ENCODE measurements at places on chromosomes 12 and 14. TPM values are rescaled to one million over a fixed set of nuclear protein-coding genes. Genes with fewer than 3 reads are reported as not detected.
A peak's percentile ranks its signal among the peaks of the same experiment; 100 is the strongest.

OR6C2 gene
- not detected for total RNA-seq

LRRC10 gene
- not detected for total RNA-seq

KLHDC1 gene
- total RNA-seq = 2.8 TPM

NDUFB1 gene
- total RNA-seq = 99.4 TPM

SLC7A8 gene
- total RNA-seq = 4.0 TPM

TTC6 gene
- 4.2 TPM for total RNA-seq

TIMELESS gene
- 8.0 TPM for total RNA-seq

GPR137C gene
- total RNA-seq = 0.22 TPM

- DNase-seq = no peak
These were observed 1.1 kb upstream of the IRF9 start for GRCh38 chr14:24159777-24160498.

- DNase-seq = no peak
These were observed 25.2 kb downstream of the DAAM1 start for GRCh38 chr14:59213368-59214315.

DNA sequence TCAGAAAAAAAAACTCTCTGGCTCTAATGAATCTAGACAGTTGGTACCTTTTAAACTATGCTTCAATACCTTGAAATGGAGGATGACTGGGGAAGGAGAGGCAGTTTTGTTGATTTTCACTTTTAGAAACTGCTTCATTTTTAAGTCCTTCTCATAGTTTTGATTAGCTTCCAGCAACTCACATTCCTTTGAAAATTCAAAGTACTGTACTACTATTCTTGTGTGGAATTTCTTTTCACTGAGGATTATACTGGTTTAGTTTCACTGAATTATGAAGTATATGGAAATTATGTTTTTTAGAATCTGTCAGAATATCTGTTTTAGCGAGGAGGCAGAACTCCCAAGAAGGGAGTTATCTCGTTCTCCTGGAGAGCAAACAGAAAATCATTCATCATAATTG lies 116.3 kb downstream of the TGFB3 start:
- no peak for DNase-seq

- DNase-seq = no peak
These were observed 9.0 kb upstream of the NUMB start for GRCh38 chr14:73467377-73467776.

GRCh38 chr12:5305425-5305824 lies 126.5 kb upstream of the NTF3 start:
- DNase-seq = no peak

GRCh38 chr12:84691266-84691665 lies 221.3 kb downstream of the SLC6A15 start:
- no peak for DNase-seq

DNA sequence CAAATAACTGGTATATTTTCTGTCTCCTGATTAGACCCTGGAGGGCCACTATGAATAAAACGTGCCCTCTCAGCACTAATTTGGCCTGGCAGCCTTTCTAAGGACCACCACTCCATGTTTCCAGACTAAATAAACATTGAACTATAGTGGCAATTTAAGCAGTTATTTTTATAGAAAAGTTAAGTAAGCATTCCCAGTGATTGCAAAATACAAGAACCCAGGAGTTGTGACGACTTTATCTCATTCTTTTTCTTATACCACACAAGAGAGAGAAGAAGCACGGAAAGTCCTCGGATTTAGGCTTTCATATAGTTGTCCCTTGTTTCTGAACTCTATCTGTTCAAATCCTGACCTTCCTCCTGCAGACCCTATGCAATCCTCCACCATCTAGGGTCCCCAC lies 23.1 kb upstream of the STRAP start:
- DNase-seq = no peak

GRCh38 chr12:108335349-108336119 lies 3.6 kb downstream of the CMKLR1 start:
- DNase-seq = no peak

DNA sequence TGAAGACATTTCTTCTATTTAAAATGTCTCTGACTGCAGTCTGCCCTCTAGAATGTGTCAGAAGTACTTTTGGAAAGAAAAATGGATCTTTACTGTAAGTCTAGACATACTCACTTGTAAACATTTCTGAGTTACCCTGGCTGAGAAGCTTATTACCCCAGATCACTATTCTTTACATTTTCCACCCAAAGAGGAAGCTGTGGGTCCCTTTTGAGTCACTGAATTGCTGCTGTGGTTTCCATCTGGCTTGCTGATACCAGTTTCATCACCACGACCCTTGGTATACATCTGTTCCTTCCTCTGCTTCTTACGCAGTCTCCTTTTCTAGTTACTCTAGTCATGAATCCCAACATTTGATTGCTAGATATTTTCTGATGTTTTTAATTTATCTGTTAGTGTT lies 20.2 kb upstream of the CLEC4D start:
- DNase-seq = no peak

- DNase-seq = no peak
These were observed 4.9 kb downstream of the SLC6A13 start for GRCh38 chr12:257521-258321.

DNA sequence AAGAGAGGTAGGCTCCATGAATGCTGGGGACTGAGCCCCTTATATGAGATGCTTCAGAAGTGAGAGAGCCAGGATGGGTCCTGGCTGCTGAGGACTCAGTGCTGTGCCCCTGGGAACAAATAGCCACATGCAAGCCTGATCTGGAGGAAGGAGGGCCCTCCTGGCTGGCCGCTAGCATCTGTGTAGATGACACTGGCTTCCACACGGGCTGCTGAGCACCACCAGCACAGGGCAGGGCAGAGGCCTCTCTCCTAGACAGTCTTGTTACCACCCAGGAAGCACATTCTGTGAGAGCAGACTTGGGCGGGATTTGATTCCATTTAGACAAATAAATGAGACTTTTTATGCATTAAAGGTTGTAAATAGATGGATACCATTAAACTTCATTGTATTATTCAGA lies 48.0 kb downstream of the ZNF664 start:
- DNase-seq = no peak

- no peak for DNase-seq
These were observed 40.4 kb upstream of the SYCP3 start for GRCh38 chr12:101779626-101780025.

- no peak for DNase-seq
These were observed 24.1 kb downstream of the YAF2 start for GRCh38 chr12:42213954-42214426.

GRCh38 chr12:121649322-121649721 lies 20.1 kb downstream of the MORN3 start:
- no peak for DNase-seq

- DNase-seq = no peak
These were observed 13.4 kb downstream of the CSRNP2 start for GRCh38 chr12:51070004-51070403.

- no peak for DNase-seq
These were observed 79.7 kb downstream of the SPTB start for GRCh38 chr14:64800000-64800399.

DNA sequence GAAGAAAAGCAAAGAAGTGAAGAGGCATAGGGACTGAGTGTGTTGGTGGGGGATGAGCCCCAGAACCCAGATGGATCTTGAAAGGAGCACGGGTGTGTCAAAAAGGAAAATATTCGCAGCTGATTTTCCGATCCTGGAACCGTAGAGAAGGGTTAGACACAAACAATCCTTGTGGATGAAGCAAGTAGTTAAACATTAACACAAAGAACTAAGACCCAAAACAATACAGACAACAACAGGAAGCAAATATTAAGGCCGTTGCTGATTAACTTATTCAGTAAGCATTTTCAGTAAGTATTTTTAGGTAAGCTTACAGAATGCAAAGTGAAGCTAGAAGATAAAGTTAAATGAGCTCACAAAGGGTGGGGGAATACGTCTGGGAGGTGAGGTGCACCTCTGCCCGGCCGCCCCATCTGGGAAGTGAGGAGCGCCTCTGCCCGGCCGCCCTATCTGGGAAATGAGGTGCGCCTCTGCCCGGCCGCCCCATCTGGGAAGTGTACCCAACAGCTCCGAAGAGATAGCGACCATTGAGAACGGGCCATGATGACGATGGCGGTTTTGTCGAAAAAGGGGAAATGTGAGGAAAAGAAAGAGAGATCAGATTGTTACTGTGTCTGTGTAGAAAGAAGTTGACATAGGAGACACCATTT lies 62.8 kb upstream of the PRB2 start:
- DNase-seq = no peak

- DNase-seq = peak; percentile 75
These were observed 729 bp downstream of the OSBPL8 start for GRCh38 chr12:76558684-76559399.

DNA sequence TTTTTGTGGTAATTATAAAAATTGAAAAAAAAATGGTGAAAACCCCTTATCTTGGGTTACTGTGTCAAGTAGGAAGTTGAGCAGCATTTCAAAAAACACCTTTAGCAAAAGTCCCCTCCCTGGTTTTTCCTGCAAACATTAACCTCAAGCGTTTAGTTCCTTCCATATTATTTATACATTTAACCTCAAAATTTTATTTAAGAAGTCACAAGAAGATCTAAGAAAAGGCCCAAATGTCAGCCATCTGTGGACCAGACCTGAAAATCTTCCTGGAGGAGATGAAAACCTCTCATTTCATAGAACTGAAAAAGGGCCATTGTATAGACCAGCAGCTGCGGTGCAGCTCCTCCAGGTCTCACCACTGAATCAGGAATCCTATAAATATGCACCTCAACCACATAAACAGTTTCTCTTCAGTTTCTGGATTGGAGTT lies 40.4 kb upstream of the BTG1 start:
- no peak for DNase-seq

GRCh38 chr14:102234331-102235264 lies 70.4 kb downstream of the MOK start:
- DNase-seq = no peak

GRCh38 chr12:73136386-73136785 lies 864.2 kb downstream of the TRHDE start:
- no peak for DNase-seq

GRCh38 chr12:107362960-107363359 lies 269.6 kb upstream of the CRY1 start:
- DNase-seq = no peak

DNA sequence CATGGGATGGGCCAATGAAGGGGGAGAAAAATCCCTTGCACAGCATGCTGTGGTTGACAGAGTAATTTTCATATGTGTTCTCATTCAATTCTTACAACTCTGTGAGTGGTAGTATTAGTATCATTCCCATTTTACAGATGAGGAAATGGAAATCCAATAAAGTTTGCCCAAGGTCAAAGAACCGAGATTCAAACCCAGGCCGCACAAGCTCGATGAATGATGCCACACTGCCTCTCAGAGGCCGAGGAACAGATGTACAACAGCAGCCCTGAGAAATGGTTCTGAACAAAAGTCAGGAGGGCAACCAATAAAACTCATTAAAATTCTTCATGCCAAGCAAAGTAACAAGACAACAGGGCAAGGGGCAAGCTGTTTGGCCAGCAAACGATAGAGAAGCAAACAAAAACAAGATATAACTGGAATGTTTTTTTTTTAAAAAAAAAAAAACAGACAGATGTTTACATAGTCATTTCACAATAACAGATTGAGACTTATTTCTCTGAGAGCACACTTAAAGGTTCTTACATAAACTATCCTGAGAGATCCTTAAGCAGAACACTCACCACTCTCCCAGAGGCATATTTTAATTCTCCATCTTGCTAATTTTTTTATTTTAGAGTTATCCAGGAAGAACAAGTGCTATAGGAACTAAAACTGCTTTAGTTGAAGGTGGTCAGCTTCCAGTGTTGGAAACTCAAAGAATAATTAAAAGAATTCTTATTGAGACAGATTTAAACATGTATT lies 85.8 kb downstream of the EXOC5 start:
- DNase-seq = no peak

DNA sequence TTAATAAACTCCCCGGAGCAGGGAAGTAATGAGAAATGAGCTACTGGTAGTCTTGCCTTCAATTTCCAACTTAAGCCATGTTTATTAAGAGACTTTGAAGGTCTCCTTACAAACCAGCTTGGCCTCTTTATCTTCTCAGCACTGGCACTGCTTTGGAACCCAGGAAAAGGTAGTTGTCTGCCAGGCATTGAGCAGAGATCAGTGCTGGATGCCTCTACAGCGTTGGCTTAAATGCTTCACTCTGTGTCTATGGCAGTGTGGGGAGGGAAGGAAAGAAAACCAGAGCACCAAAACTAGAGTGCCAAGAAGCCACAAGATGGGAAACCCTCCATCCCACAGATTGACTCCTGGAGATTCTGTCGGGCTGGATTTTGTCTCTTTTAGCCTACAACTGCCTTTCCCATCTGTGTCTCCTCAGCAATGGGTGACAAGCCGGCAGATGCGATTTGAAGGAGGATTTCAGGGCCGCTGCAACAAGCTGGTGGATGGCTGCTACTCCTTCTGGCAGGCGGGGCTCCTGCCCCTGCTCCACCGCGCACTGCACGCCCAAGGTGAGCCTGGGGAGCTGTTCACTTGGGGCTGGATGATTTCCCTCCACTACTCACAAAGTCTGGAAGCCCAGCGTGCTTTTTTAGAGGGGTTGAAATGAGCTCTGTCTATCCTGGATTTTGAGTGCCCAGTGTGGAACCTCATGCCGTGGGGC lies 57.3 kb downstream of the FNTB start:
- no peak for DNase-seq

DNA sequence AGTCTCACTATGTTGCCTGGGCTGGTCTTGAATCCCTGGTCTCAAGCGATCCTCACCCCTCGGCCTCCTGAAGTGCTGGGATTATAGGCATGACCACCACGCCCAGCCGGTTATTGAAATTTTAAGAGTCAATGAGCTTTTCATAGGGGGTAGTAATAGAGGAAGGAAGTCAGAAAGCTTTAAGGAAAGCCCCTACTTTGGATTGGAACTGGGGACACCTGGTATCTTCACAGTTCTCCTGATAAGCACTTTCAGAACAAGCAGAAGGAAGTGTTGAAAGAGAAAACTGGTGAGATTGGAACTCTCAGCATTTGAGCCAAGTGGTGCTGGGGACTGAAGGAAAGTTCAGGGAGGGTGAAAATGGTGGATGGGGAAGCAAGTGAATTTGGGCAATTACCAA lies 5.1 kb downstream of the SLC4A8 start:
- DNase-seq = no peak

GRCh38 chr12:31715283-31715825 lies 13.5 kb downstream of the AMN1 start:
- no peak for DNase-seq

DNA sequence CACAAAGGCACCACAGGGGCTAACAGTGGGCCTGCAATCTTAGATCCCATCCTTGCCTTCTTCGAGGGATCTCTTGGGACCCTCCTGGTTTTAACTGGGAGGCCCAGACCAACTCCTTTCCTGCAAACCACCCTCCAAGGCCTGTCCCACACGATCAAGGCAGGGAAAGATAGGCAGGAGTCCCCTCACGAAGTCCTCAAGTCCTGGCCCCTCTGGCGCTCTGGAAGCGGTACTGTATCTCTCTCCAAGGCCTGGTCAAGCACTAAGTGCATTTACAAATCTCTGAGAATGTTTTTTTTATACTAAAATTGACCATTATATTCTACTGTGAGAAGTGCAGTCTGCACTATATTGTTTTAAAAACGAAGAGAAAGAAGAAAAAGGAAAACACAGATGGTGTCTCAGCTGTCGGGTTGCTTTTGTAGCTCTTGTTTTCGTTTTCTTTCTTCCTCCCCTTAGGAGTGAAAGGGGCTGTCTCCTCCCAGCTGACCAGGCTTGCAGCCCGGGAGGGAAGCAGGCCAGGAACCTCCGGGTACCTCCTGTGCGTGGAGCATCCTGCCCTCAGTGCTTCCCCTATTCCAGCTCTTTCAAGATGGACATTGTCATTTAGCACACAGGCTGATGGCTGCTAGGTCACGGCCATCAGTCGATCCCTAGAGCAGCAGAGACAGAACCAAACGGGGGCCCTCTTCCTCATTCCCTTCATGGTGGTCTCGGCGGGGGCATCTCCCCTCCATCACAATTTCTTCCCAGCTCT lies 56.7 kb downstream of the FAM222A start:
- DNase-seq = peak; percentile 22

All from right lobe of liver (tissue), 6 donors.